Sigmoid colon (tissue), 7 donors: ENCODE measurements at places on chromosomes 7 and 10. TPM values are rescaled to one million over a fixed set of nuclear protein-coding genes. Genes with fewer than 3 reads are reported as not detected.

The PLXNA4 gene
- polyA plus RNA-seq: not detected

The PAX4 gene
- 0.13 TPM for polyA plus RNA-seq

The DNA2 gene
- polyA plus RNA-seq: 3.0 TPM

The GNGT1 gene
- not detected for polyA plus RNA-seq

The GNAT3 gene
- polyA plus RNA-seq: not detected

The ANLN gene
- polyA plus RNA-seq: 10.8 TPM

GRCh38 chr10:13990946-13991345, 339.8 kb downstream of the FRMD4A start:
- DNase-seq: no peak

DNA sequence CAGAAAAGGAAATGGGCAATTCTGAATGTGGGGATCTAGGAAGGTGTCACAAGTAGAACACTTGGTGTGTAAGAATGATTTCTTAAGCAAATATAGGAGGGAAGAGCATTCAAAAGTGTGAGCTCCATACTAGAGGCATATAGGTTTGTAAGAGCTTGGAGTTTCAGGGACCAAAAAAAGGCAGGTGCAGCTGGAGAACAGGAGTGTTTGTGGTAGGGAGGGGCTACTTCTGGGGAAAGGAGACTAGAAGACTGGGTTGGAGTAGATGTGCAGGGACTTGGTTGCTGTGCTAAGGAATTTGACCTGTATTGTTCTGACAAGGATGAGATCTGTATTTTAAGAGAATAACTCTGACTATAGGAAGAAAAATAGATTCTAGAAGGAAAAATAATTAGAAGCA, 46.4 kb downstream of the CPED1 start:
- DNase-seq: no peak

DNA sequence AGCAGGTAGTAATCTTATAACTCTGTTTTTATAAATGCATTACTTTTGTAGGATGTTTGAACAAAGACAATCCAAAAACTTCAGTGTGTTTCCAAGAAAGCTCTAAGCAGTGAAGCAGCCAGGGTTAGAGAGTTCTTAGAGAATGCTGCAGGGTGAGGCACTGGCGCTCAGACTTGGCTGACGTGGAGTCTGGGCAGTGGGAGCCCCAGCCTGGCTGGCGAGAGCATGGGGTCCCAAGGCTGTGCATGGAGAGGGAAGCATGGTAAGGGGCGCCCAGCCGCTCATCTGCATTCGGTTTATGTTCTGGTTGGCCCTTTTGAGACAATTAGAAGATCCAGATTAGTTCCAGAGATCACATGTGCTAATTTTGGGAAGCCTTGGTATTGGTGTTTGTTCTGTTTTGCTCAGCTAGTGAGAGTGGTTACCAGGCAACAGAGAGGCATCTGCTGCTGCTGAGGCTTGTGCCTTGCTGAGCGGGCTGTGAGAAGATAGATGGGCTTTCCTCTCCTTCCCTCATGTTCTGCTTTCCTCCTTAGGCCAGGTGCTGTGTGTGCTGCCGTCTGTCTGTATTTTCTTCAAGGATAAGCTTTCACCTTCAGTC, 10.3 kb downstream of the SUN1 start:
- peak; percentile 83 for DNase-seq

DNA sequence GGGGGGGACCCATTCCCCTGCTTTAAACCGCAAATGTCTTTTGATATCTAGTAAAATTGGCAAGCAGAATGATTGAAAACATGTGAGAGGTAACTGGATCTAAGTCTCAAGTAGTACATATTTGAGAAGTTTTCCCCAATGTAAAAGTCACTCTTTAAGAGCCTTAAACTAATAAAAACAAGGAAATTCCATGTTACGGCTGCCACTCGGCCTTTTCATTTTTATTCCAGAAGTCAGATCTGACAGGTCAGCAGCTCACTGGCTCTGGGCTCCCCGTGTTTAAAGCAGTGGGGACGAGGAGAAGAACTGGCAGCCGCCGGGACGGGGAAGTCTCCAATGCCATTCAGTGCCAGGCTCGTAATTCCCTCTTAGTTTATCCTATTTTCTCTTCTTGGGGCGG, 80.7 kb downstream of the CUX1 start:
- peak; percentile 86 for DNase-seq

DNA sequence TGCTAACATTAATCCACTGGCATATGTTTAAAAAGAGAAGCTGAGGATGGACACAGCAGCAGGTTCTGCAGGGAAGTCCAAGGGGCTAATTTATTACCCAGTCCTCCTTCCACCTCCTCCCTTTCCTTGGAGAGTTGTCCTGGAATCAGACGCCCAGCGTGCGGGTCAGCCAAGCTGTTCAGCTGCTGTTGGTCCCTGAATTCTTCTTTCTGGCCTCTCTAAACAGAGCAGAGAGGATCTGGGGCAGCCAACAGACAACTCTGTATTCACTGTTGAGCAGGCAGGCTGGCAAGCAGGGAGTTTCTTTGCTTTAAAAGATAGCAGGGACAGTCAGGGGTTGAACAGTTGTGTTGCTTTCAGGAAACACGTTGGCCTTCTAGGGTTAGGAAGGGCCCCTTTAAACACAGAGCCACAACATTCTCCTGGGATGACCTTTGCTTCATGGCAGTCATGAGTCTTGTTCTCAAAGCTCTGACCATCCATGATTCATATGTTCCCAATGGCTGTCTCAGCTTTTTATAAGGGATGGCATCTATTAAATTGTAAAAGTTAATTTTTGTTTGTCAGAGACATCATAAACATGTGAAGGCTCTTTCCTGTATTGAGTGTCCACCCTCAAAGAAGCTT, 217.0 kb downstream of the CREB5 start:
- peak; percentile 70 for DNase-seq

DNA sequence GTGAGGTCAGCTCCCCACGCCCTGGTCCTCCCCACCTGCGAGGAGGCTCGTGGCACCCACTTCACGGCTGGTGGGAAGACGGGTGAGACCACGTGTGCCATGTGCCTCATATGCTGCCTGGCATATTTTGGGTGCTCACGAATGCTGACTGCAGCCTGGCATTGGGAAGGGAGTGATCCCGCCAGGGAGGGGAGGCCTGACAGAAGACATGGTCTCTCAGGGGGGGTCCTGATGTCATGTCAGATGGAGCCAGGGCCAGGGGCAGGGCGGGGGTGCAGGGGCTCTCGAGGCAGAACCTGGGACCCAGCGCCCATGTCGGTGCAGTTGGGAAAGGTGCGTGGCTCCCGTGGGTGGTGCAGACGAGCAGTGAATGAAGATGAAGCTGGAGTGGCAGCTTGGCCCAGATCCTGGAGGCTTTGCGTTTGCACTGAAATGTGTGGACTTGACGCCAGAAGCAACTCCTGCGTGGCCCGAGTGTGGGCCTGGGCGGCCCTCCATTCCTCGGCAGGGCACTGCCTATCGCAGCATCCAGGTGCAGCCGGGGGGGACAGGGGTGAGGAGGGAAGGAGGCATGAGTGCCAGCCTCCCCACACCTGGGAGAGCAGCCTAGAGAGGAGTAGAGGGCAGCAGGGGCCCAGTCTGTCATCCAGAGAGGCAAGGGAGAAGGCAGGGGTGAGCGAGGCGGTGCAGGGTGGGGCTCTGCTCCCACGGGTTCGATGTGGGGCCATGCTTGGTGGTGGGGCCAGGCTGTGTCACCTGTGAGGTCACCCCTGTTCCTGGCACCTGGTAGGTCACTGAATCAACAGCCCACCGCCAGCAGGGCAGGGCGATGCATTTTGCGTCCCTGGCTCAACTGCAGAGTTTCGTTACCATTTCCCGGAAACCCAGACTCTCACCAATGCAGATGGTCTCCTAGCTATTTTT, 385.6 kb downstream of the DNAJB6 start:
- DNase-seq: peak; percentile 53

- peak; percentile 83 for DNase-seq
Measured at GRCh38 chr7:4683884-4684565, 1.9 kb downstream of the FOXK1 start.

GRCh38 chr10:112332509-112333228, 41.2 kb upstream of the ACSL5 start:
- no peak for DNase-seq

DNA sequence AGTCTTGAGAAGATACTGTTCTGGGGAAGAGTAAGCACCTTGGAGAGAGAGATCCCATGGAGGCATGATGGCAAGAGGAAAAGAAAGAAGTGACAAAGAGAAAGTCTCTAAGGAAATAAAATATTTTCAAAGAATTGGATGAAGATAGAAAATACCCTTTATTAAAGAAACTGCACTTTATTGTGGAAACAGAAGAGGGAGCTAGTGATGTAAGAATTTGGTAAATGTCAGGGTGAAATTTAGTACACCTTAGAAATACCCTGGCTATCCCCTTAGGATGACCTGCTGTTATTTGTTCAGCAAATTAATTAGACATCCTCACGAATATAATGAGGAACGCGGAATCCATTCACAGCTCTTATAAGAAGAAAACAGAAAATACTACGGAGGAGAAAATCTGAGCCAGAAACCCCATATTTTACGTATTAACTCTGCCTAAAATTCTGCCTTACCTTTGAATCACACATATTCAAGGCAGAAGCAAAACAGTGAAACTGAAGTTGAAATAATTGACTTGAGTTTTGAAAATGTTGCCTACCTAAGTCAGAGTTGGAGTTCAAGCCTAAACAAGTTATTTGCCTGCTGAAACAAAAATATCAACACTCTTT, 90.7 kb downstream of the TFPI2 start:
- no peak for DNase-seq

GRCh38 chr7:152893801-152894294, 134.3 kb downstream of the ACTR3B start:
- no peak for DNase-seq

DNA sequence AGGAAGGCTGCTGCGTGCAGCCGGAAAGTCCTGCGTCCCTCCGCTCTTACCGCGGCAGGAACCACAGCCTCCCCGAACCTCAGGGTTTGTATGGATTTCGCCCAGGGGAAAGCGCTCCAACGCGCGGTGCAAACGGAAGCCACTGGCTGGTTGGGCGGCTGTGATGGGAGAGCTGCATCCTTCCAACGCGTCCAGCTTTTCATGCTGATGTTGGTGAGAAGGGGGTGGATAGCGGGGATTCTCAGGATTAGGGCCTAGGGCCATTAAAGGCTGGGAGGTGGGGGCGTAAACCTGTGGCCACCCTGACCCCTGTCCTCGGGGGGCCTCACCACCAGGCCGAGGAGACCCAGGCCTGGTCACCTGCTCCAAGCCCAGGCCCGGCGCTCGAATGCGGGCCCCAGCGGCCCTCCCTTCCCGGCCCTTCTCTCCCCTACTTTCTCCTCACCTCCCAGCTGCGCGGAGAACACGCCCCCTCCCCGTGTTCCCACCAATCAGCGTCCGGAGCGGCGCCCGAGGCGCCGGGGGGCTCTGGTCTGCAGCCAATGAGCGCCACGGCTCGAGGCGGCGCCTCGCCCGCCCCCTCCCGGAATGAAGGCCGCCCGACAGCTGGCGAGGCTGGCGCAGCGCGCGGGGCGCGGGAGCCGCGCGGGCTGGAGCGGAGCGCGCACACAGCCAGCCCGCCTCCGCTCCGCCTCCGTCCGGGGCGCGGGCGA, 458 bp upstream of the NANOS1 start:
- peak; percentile 95 for DNase-seq

GRCh38 chr7:26690135-26690805, 174.1 kb downstream of the SKAP2 start:
- DNase-seq: no peak

- no peak for DNase-seq
Measured at GRCh38 chr10:122864194-122864592, 15.2 kb downstream of the FAM24B start.

DNA sequence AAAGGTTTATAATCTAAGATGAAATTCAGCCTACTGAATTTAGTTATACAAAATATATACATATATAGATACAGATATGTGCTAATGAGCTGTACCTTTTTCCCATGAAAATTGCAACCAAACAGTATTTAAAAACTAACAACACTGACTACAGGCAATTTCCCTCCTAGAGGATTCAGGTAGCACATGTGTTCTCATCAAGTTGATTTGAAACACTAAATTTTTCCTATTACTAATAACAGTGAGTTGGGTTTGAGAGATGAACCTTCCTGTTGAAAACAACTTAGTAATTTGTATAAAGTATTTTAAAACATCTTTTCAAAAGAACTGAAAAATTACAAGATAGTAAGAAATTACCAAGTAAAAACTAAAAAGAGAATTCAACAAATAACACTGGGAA, 51.5 kb downstream of the COA1 start:
- DNase-seq: no peak
